Activated T-cell treated with anti-CD3 and anti-CD28 coated beads, Interleukin-2, amount 50 U/mL, for 72 hours (primary cell): ENCODE measurements at places on chromosomes 2 and 18.

DNA sequence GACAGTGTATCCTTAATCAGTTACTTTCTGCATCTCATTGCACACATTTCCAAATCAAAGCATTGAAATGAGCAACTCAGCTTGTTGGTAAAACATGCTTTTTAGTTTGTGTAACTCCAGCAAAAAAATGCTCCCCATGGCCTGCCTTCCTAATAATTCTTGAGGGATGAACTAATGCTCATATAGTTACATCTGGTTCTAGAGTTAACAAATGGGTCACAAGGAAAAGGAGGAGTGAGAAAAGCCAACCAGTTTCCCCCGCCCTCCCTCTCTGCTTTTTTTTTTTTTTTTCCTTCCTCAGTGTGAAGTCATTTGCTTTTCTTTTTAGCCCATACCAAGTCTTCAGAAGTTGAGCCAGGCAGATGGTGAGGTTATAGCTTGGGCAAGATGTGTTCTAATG is 231.7 kb downstream of the MTX2 start:
- no peak for DNase-seq

DNA sequence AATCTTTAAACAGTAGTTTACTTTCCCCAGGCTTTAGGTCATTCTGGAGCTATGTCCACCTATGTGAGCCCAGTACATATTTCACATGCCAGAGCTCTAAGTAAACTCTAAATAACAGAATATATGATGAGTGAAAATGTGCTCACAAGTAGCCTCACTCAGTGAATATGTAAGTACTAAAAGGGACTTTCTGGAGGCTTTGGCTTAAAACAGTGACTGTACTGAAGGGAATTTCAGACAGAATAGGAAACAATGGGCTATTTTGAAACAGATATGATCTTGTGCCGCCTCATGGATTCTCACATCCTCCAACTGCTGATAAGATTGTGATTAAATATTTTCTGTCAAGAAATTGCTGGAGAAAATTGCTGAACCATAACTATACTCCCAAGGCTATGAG is 747.9 kb downstream of the SOCS6 start:
- no peak for DNase-seq

GRCh38 chr2:158482594-158482993 is 25.8 kb downstream of the PKP4 start:
- no peak for DNase-seq

GRCh38 chr2:149446748-149447147 is 116.4 kb downstream of the LYPD6 start:
- DNase-seq, result no peak

DNA sequence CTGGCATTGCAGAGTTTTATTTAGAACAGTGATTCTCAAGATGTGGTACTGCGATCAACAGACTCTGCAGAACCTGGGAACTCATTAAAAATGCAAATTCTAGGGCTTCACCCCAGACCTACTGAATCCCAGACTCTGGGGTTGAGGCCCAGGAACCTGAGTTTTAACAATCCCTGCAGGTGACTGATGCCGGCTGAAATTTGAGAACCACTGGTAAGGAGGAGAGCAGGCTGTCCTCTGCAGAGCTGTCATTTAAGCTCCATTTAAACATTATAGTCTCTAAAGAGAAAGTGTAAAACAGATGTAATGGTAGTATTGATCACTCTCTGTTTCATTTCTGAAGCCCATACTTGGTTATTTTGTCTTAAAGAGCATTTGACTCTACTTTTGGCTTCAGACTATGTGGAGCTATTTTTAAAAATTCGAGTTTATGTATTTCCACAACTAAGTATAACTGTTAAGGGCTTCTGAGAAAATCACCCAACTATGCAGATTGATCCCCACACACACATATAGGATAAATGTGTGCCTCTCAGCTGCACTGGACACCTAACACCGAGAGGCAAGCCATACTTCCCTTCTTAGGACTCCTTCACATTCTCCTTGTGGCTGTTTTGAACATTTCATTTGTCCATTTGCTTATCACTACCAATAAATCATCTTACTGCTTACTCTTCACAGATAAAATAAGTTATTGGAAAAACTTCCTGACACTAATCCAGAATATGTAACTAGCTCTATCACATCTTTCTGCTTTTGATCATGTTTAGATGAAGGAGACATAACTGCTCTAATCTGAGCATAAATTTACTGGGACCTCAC is 487.5 kb downstream of the DLGAP1 start:
- no peak for DNase-seq

GRCh38 chr2:138633049-138633448 is 131.5 kb downstream of the SPOPL start:
- no peak for DNase-seq

DNA sequence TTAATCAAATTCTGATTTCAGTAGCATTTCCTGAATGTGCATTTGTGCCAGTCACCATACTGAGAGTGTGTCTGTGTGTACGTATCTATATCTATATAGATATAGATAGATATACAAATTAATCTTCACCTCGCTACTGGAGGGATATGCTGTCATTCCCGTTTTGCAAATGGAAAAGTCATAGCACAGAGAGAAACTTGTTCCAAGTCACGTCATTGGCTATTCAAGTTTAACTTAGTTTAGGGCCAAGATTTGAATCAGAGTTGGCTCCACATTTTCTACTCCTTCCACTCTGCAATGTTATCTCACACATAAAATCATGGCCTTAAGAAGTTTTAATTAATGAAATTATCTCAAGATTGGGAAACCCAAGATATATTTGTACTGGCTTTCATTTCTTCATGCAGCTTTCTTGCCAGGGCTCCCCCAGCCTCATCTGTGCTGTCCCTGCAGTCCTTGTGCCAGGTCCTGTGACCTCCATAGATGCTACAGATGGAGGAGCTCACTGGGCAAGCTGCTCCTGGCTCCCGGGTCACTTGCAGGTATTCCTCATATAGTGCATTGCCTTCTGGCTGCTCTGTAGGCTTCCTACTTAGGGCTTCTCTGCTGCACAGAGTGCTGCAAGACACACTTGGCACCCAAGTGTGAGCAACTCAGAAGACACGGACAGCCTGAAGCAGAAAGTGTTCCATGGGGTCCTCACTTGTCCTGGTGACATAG is 245.8 kb downstream of the KCNS3 start:
- DNase-seq, result no peak

- DNase-seq, result no peak
Measured at GRCh38 chr2:31511376-31511775, 69.4 kb downstream of the SRD5A2 start.

GRCh38 chr2:46076875-46077274 is 220.3 kb upstream of the EPAS1 start:
- no peak for DNase-seq

GRCh38 chr18:66826211-66826610 is 222.3 kb upstream of the CDH19 start:
- no peak for DNase-seq

- no peak for DNase-seq
Measured at GRCh38 chr2:84493514-84493913, 22.8 kb upstream of the DNAH6 start.

GRCh38 chr2:184113696-184114403 is 484.5 kb upstream of the ZNF804A start:
- DNase-seq, result no peak

DNA sequence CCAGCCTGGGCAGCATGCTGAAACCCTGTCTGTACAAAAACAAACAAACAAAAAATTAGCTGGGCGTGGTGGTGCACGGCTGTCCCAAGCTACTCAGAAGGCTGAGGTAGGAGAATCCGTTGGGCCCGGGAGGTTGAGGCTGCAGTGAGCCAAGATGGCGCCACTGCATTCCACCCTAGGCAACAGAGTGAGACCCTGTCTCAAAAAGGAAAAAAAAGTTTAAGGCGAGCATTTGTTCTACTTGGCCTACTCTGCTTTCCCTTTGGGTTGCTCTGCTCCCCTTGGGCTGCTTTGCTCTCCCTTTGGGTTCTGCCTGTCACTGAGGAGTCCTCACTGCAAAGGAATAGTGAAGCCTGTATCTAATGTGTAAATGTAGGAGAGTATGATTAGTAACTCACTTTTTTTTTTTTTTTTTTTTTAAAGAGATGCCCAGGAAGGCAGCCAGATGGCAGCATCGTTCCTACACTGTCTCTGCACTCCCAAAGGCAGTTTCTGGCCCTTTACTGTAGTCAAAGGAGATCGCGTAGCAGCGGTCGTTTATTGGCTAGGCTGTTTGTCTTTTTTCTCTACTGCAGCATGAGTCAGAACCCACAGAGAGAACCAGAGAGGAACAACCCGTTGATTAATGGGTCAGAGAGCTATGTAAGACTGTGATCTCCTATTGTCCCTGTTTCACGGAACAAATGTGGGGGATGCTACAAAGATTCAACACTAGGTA is 118.3 kb upstream of the CWC22 start:
- peak; percentile 26 for DNase-seq

DNA sequence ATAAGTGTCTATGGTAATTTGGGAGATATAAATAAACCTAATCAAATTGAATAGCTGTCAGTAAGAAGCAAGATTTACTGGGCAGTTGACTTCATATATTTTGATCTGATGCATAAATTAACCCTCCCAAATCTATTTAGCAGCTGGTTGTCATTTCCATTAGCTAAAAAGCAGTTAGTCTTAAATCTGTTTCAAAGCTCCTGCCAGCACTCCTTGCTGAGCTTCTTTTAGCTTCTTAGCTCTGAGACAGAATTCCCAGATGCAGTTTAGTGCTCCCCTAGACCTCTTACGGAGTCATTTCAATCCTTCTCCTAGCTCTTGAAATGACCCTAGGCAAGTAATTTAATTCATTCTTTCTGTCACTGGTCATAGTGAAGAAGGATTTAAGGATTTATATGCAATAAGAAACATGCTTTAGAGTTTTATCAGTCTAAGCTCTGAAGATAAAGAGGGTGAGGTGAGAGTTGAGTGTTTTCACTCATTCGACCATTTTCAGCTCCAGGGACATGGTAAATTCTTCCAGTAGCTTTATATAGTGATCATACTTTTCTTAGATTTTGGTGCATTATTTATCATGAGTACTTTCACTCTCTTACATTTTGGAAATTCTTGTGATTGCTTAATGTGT is 98.9 kb downstream of the PHLPP1 start:
- DNase-seq, result no peak

GRCh38 chr18:23359421-23359820 is 93.7 kb upstream of the RIOK3 start:
- DNase-seq, result no peak

GRCh38 chr18:75201282-75202270 is 7.4 kb downstream of the PTGR3 start:
- no peak for DNase-seq

GRCh38 chr18:80196528-80197320 is 50.6 kb downstream of the PARD6G start:
- no peak for DNase-seq

GRCh38 chr2:155663265-155663664 is 669.3 kb downstream of the NR4A2 start:
- no peak for DNase-seq

GRCh38 chr2:88235987-88236386 is 65.8 kb downstream of the THNSL2 start:
- no peak for DNase-seq

DNA sequence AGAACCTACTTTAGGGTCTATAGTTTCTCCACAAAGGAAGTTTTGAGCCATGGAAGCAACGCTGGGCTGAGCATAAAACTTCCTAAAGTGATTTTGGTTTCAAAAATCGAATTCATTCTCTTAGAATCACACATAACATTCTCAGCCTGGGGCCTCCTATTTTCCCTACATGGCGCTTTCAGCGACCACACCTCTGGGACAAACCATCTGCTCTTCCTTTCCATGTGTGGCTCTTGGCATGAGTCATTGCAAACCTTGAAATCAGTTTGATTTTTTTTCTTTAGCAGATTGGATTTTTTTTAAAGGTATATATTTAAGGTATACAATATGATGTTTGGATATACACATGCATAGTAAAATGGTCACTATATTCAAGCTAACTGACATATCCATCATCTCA is 72.5 kb upstream of the APCDD1 start:
- DNase-seq, result no peak

DNA sequence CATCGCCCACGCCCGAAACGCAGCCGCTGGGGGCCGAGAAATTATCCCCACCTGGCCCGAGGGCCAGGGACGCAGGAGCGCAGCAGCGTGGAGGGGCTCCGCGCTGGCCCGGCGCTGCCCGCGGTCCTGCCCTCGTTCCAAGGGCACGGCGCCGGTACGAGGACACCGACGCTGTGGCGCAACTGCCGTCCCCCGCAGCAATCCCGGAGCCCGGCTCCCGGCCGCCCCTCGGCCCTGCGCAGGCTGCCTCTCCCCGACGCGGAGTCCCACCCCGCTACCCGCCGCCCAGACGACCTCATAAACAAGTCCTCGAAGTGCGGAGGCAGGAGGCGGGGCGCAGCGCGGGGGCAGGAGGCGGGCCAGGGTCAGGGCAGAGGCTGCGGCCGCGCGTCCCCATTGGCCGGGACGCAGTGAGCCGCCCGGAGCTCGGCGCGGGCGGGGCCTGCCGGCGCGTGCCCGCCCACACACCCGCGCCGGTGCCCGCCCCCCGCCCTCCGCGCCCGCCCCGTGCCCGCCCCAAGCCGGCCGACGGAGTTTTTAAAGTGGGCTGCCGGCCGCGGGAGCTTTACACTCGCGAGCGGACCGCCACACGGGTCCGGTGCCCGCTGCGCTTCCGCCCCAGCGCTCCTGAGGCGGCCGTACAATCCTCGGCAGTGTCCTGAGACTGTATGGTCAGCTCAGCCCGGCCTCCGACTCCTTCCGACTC is at the start of gene EPAS1:
Gene EPAS1 (plus strand): TSS at position 568 of the 706 bp plus-strand sequence. CDS start 505 bp downstream, outside the sequence.
- DNase-seq, result peak; percentile 90

- DNase-seq, result no peak
Measured at GRCh38 chr2:24761866-24762265, 31.3 kb downstream of the PTRHD1 start.

- no peak for DNase-seq
Measured at GRCh38 chr18:79067611-79068010, 1.6 kb upstream of the ATP9B start.

DNA sequence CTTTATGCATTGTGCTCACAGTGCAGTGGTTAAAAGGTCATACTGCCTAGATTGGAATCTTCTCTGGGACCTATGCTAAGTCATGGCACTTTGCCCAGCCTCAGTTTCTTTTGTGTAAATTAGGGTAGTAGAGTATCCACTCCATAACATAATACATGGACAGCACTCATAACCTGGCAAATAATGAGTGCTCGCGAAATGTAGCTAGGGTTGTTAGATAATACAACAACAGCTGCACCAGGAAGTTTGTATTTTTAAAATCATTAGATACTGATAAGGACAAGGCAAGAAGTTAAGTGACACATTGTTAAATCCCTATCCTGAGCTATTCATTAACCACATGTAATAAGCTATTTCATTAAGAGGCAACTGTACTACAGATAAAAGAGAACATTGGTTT is 13.8 kb upstream of the PLA2R1 start:
- DNase-seq, result no peak

- DNase-seq, result no peak
Measured at GRCh38 chr2:223051693-223052289, at the start of gene KCNE4. TSS of gene KCNE4 (plus strand) at chr2:223052190. CDS start at chr2:223052831, 641 bp downstream.

- no peak for DNase-seq
Measured at GRCh38 chr2:43178055-43178598, 48.3 kb downstream of the ZFP36L2 start.

GRCh38 chr2:113376253-113376912 is 61.1 kb upstream of the ZNG1B start:
- no peak for DNase-seq

DNA sequence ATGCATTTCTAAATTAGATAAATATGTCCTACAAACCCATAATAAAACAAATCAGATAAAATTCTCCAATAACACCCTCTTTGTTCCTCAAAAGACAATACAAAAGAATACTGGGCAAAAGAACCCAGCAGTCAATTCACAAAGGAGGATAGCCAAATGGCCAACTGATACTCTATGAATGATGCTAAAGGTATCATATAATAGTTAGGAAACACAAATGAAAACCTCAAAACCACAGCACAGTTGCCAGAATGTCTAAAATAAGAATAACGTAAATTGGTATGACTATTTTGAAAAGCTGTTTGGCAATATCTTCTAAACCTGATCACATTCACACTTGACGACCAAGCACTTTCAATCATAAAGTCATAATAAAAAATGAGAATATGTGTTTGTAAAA is 315.4 kb downstream of the CDH7 start:
- DNase-seq, result no peak
